HFF-Myc (cell line): ENCODE measurements at places on chromosomes 6 and 20.

GRCh38 chr6:108502832-108503231, 57.9 kb upstream of the FOXO3 start:
- DNase-seq = no peak

GRCh38 chr6:138499303-138500018, at the start of gene NHSL1:
NHSL1 (minus strand) TSS chr6:138499494; CDS start chr6:138499290, 204 bp downstream.
- DNase-seq = no peak

- DNase-seq = no peak
Observed at GRCh38 chr6:149701714-149702113, 16.2 kb downstream of the LATS1 start.

DNA sequence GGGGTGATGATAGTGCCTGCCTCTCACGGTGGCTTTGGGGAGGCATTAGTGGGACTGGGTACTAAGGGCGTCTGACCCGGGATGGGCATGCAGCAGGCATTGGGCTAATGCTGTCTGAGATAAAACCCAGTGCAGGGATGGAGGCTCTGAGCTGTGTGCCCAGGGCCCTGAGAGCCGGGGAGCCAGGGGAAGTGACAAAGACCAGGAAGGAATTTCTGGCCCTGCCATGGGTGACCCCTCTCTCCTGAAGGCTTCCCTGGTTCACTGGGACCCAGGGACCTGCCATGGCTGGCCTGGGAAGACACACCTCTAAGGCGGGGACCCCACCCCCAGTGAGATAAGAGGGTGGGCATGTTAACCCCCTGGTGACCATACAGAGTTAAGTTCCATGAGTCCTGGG, 3.9 kb upstream of the GATA5 start:
- no peak for DNase-seq

- no peak for DNase-seq
Observed at GRCh38 chr6:81895511-81896185, 143.2 kb upstream of the TENT5A start.

DNA sequence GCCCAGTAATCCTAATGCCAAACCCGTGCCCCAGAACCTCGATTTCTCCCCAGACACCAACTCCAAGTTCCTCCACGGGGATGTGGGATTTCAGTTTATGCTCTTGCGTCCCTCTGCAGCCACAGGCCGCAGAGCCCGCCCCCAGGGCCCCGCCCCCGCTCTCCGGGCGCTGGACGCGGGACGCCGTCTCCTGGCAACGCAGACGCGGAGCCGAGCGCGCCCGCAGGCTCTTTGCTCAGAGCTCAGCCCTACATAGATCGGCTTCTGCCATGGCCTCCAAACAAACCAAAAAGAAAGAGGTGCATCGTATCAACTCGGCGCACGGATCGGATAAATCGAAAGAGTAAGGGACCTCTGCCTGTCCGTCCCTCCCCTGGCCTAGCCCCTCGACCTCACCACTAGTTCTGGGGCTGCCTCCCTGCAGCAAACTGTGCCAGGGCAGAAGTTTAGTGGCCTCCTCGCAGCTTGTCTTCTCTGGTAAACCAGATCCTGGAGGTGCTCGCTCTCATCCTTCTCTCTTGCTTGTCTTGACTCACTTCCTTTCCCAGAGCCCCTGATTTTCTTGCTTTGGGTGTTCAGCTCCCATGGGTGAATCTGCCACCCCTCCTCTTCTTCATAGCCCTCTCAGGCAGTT, at the start of gene ADGB:
ADGB (plus strand) TSS at position 201 of the 634 bp plus-strand sequence; CDS start at position 270, 69 bp downstream.
- DNase-seq = no peak

DNA sequence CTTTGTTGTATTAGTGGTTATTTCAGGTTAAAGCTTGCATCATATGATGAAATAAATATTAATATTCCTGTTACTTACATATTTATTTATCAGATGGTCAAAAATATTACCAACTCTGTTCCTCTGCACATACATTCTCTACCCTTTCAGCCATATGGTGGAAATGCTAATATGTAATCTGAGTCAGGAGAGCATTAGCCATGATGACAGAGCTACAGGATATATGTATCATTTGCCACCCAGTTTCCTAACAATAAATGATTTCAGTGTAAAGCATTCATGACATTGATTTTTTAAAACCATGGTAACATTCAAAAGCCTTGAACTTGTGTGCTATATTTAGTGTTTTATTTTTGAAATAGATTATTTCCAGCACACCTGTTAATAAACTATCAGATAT, 16.6 kb downstream of the POPDC3 start:
- DNase-seq = no peak

DNA sequence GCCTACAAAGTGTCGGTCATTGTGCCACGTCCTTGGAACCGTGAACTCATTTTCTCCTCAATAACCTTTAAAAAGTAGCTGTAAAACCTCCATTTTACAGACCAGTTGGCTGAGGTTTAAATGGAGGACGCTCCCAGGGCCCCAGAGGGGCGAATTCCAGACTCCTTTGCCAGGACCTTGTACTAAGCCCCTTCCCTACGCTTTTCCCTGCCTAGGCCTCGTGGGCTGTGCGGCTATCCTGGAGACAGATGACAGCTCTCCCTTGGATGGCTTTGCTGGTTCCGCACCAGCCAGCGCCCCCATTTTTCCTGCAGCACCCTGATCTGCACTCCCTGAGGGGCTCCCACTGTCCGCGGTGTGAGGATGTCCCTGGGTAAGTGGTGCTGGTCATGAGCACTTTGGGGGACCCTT, 12.1 kb upstream of the SNHG17 start:
- DNase-seq = no peak

- no peak for DNase-seq
Observed at GRCh38 chr6:142896732-142897131, 48.2 kb downstream of the HIVEP2 start.

DNA sequence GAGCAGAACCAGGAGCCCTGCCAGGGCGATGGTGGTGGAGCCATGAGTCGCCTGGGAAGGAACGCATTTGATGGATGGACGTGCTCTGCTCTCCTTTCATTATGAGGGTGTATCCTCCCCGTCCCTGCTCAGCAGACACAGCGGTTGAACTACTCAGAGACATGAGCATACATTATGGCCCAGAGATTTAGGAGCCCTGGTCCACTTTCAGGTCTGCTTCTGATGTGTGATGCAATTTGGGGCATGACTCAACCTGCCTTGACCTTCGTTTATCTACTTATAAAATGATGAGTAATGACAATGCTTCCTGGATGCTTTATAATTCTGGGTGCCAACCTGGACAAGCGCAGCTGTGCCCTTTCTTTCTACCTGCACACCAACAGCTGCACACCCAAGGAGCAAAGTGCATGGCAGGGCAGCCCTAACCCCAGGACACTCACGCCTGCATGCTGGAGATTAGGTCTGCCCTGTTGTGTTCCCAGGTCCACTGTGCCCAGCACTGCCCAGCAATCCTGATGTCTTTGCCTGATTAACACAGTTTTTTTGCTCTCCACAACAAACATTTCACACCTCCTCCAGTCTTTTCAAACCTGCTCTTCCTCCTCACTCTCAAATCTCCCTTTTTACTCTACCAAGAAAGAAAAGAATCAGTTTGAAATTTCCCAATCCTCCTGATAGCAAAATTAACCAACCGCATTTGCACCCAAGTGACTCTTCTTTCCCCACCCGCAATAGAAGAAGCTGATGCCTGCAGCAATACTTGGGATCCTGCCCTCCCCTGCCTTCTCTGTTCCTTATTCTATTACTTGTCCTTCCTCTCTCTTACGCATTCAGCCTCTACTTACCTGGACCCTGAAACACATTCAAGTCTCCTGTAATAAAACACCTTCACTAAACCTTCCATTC, 81.2 kb downstream of the EZR start:
- no peak for DNase-seq

- DNase-seq = no peak
Observed at GRCh38 chr6:167559675-167560479, 235.0 kb downstream of the TTLL2 start.

- DNase-seq = no peak
Observed at GRCh38 chr6:146420255-146420654, 123.4 kb upstream of the RAB32 start.

DNA sequence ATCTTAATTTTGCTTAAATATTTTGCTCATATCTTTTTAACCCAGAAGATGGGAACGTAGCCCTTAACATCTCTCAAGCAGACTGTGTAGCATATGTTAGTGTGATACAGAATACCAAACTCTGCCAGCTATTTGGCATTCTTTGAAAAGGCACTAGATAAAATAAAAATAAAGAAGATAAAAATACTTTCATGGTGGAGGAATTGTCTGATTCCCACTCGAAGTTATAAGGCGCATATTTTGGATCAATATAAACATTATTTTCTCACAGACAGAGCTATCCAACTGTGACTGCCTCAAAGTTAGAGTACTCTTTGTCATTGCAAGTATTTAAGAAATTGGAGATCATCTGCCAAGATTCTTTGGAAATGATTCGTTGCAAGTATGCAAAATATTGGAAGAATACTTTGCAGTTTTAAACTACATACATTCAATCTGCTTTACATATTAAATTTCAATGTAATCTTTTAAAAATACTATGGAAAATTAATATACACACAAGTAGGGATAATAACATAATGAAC, 10.8 kb upstream of the EEF1E1 start:
- no peak for DNase-seq
